ELR (cell line): ENCODE measurements at places on chromosomes 3 and 15.

- no peak for DNase-seq
These were observed 227.4 kb upstream of the THRB start for GRCh38 chr3:24722087-24722486.

GRCh38 chr3:17431004-17431403 is 311.4 kb downstream of the TBC1D5 start:
- peak; percentile 57 for DNase-seq

DNA sequence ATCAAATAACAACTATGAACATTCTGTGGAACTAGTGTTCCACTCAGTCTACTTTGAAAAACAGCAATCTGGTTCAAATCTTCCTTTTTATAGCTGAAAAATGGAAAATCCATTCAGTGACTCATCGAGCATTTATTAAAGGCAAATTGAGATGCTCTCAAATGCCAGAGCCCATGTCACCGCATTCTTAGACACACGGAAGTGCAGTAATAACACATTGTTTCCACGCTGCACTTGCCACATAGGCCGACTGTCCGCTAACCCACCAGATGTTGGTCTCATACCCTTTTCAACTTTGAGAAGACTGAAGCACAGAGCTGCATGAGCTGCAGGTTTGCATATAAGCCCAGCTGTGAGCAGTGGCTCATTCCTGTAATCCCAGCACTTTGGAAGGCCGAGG is 95.9 kb downstream of the TMEM266 start:
- DNase-seq, result peak; percentile 32

DNA sequence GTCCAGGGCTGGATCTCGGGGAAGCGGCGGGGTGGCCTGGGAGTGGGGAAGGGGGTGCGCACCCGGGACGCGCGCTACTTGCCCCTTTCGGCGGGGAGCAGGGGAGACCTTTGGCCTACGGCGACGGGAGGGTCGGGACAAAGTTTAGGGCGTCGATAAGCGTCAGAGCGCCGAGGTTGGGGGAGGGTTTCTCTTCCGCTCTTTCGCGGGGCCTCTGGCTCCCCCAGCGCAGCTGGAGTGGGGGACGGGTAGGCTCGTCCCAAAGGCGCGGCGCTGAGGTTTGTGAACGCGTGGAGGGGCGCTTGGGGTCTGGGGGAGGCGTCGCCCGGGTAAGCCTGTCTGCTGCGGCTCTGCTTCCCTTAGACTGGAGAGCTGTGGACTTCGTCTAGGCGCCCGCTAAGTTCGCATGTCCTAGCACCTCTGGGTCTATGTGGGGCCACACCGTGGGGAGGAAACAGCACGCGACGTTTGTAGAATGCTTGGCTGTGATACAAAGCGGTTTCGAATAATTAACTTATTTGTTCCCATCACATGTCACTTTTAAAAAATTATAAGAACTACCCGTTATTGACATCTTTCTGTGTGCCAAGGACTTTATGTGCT is 527 bp downstream of the B2M start:
- peak; percentile 55 for DNase-seq

GRCh38 chr15:68589783-68590710 is 11.3 kb downstream of the CORO2B start:
- DNase-seq, result no peak

GRCh38 chr3:167611718-167612117 is 42.0 kb downstream of the WDR49 start:
- no peak for DNase-seq

- DNase-seq, result no peak
These were observed 737.6 kb downstream of the EPHA3 start for GRCh38 chr3:89845053-89845452.

GRCh38 chr3:151322511-151322910 is 5.9 kb upstream of the GPR87 start:
- DNase-seq, result no peak

DNA sequence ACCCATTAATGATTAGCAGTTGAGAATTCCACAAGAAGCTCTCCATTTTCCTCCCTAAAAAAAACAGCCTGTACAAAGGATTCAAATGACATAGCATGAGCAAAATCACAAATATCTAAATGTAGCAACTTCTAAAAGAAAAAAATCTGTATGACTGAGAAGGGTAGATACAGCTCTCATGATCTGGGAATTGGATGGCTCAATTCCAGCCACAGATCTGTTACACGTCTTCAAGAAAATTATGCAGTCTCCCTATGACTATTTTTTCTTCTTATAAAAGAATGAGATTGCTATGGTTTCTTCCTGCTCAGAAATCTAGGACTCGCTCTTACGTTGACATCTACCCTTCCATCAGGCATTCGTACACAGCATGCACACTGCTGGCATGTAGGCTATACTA is 71.5 kb downstream of the PLCH1 start:
- DNase-seq, result no peak

DNA sequence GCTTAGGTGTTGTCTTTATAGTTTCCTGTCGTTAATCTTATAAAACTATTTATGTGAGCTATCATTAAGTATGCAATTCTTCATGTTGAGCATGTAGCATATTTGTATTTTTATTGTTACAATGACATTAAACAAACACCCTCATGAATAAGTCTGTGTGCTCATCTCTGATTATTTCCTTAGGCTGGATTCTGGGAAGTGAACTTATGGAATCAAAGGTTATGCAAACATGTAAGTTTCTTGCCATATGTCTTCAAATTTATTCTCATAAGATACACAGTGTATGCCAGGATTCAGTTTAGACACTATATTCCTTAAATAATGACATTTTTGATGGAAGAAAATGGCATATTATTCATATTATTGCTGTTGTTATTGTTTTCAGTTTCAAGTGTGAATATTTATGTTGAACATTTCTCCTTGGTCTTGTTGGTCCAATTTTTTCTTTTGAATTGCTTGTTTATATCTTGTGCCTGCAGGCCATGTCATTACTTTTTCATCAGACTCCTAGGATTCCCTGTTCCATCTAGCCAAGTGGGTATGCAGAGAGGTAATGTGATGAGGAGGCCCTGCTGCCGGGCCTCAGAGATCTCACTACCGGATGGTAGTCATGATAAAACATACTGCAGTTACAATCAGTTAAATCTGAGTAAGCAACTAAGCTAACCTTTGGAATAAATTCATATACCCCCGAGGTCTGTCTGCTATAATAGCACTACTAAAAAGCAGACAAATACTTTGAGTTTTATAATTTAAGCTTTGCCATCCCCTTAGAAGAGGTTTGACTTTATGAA is 684.3 kb upstream of the SGO1 start:
- no peak for DNase-seq

DNA sequence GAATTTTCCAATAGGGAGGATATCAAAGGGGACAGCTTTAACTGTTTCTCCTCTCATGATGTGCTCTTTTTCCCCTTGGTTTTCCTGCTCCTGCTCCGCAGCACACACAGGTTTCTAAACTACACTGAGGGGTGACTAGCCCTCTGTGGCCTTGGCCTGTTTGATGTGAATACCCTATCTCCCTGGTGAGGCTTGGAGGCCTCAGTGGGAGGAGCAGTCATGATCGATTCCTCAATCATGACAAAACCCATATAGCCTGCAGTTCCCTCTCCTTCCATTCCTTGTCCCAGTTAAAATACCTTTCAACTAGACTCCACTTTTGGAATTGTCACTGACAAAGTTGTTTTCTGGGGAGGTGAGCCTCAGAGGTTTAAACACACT is 24.0 kb upstream of the USP3 start:
- no peak for DNase-seq

GRCh38 chr15:66153549-66154415 is 99.8 kb downstream of the MEGF11 start:
- no peak for DNase-seq

DNA sequence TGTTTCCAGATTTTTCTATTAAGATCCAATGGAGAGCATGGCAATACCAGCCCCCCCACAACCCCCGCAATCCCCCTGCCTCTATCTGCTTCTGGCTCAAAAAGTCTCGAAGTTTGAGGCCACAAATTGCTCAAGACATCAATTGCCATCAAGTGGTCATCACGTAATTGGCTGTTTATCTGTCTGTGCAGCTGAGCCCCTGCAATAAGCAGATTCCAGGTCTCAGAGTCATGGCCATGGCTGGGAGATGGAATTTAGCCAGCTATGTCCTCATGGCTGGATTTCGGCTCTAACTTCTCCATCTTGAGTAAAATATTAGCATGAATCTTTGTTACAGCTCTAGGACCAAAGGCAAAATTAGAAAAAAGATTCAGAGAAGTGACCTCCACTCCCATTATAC is 22.7 kb downstream of the SSUH2 start:
- DNase-seq, result peak; percentile 63

- DNase-seq, result no peak
These were observed 34.0 kb downstream of the RPLP1 start for GRCh38 chr15:69486481-69487110.

GRCh38 chr3:12325586-12326515 is 37.0 kb downstream of the PPARG start:
- no peak for DNase-seq

DNA sequence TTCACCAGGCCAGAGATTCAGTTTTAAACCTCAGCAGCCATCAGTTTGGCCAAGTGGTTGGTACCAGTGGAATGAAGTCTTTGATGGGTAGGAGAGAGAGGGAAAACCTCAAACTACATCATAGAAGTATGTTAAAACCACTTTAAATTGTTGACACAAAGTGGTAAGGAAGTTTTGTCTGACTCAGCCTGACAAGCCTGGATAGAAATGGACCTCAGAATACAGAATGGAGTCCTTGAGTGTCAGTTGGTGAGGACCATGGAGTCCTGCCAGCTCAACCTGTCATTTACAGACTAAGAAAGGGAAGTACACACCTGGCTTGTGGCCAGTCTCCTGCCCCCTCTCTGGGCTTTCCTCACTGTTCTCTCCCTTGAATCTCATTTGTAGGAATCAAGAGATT is 12.1 kb downstream of the EAF1 start:
- DNase-seq, result peak; percentile 61

DNA sequence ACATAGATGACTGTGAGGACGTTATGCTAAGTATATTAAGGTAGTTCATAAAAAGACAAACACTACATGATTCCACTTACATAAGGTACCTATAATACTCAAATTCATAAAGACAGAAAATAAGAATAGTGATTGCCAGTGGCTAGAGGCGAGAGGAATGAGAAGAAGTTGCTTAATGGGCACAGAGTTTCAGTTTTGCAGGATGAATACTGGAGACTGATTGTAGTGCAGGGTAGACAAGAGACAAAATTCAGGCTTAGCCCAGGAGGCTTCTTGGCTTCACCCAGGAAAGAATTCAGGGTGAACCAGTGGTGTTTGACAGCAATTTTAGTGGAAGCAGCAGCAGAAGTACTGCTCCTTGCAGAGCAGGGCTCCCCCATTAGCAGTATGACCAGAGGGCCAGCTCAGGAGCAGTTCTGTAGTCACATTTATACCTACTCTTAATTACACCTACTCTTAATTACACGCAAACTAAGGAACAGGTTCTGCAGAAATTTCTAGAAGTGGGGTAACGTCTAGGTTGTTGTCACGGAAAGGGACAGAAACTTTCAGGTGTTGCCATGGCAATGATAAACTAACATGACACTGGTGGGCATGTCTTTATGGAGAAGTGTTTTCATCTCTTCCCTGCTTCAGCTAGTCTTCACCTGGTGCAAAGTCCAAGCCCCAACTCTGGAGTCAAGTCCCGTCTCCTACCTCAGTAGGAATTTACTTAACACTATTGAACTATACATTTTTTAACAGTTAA is 55.2 kb downstream of the TBL1XR1 start:
- DNase-seq, result no peak

GRCh38 chr15:88932271-88932874 is 19.2 kb upstream of the MFGE8 start:
- DNase-seq, result no peak

- no peak for DNase-seq
These were observed 60.3 kb downstream of the DIPK2A start for GRCh38 chr3:144031938-144032337.

DNA sequence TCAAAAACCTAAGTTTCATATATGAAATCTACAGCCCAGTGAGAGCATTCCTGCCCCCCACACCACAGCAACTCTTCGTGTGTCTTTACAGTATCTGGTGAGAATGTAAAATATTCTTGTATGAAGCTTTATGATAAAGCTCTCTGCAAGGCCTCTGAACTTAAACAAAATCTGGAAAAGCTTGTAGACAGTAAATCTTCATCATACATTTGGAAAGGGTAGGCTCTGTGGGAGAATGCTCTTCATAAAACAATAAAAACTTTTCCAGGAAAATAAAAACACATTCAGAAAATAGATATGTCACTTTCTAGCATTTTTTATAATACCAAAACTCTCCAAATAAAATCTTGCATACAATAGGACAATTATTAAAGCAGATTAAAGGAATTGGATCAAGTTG is 1009.5 kb downstream of the NAALADL2 start:
- no peak for DNase-seq

- DNase-seq, result no peak
These were observed 273.4 kb downstream of the ARRDC4 start for GRCh38 chr15:98233873-98234272.

- DNase-seq, result no peak
These were observed 584.4 kb downstream of the GRM7 start for GRCh38 chr3:7445331-7445730.

DNA sequence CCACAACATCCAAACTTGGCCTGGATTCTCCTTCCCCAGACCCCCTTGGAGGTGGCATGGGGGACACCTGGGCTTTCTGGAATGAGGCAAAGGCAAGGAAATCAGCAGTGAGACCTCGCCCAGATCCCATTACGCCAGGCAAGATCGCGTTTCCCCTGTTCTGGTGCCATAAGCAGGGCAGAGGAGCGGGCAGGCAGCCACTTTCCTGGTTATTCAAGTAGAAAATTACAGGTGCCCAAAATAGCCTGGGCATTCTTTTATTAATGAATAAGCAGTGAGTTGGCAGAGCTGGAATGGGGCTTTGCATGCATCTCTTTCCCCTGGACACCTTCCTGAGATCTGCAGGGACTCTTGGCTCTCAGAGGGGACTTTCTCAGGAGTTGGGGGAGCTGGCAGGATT is 31.5 kb upstream of the FAM107A start:
- DNase-seq, result no peak

DNA sequence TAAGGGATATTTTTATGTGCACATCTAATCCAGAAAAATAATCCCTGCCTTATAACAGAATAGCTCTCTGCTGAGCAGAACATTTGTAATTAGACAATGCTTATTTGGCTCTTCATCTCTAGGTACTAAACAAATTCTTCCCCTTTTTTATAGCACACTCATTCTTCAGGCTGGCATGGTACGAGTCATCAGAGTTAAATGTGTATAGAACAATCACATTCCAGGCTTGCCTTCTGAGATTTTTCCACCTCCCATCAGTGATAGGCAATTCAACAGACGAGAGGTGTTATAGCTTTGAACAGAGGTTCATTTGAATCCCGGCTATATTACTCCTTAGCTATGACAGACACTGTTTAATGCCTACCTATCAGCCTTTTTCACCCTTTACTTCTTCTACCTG is 21.4 kb upstream of the SPPL2A start:
- peak; percentile 39 for DNase-seq

- no peak for DNase-seq
These were observed 9.9 kb downstream of the TLE3 start for GRCh38 chr15:70087708-70088352.

DNA sequence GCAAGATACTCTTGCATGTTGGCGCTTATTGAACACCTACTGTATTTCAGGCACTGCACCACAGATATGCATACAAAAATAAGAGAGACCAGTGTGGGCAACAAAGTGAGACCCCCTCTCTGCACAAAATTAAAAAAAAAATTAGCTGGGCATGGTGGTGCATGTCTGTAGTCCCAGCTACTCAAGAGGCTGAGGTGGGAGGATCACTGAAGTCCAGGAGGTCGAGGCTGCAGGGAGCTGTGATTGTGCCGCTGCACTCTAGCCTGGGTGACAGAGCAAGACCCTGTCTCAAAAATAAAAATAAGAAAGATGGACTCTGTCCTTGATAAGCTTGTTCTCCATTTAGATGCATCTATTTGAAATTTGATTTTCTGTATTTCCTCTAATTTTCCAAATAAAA is 20.8 kb downstream of the FEM1B start:
- no peak for DNase-seq
